Nucleus accumbens (tissue), 56 donors: ENCODE measurements at places on chromosomes 12 and 14.

GRCh38 chr12:53378724-53379388 is 1.1 kb upstream of the SP1 start:
- no peak for DNase-seq

DNA sequence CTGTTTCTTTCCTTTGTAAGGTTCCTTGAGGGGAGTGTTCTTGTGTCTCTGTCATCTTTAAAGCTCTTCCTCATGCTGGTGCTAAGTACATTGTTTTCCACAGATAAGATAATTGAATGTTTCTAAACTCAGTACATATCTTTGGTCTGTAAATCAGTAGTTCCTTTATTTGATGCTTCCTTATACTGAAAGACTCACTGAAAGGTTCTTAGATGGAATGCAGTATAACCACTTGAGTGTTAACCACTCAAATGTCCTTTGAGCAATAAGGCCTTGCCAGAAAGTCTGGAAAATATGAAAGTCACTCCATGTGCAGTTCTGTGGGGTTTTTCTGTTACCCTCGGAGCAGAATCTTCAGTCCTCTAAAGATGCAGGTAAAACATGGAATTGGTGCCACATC is 23.0 kb upstream of the RNU6-8 start:
- no peak for DNase-seq

GRCh38 chr12:132133952-132134652 is 10.0 kb downstream of the DDX51 start:
- no peak for DNase-seq

DNA sequence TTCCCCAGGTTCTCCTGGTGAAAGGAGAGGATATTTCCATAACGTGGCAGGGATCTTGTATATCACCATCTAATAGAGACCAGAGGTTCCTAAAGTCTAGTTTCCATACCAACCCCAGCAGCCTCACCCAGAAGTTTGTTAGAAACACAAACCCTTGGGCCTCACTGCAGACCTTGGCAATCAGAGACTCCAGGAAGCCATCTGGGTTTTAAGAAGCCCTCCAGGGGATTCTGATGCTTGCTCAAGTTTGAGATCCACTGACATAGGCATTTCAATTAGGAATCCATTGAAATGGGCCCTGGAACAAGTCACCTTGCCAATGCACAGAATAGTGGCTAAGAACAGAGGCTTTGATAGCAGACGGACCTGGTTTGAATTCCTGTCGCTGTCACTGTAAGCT is 2.2 kb upstream of the CMKLR1 start:
- no peak for DNase-seq

- no peak for DNase-seq
These were observed 622.9 kb downstream of the RPS29 start for GRCh38 chr14:48963231-48963790.

DNA sequence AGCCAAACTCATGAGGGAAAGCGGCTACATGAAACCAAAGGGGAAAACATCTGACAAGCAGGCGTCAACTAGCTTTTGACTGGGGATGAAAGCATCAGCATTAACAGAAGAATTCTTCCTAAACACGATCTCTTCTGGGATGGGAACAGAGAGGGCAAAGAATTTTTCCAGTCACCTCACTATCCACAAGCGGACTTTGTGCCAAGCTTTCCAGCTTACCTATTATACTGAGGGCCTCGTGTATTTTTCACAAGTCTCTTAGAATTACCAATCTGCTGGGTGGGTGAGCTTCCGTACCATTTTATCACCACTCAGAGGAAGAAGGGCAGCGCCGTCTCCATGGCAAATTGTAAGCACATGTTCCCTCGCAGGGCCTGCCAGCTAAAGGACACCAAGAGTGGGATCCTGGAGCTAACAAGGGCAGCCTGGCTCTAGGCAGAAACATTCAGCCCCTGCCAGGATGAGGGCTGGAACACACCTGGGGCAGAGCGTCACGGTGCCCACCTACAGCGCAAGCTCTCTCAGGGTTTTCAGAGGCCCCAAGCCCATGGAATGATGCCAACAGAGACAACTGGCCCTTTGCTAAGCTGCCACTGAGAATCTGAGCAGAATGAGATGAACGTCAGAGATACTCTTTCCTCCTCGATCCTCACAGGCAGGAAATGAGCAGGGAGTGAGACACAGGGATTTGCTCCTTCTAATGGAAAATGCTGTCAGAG is 74.6 kb downstream of the CHGA start:
- DNase-seq, result no peak

- DNase-seq, result no peak
These were observed 1.4 kb upstream of the MAP4K5 start for GRCh38 chr14:50533806-50534205.

GRCh38 chr12:52217223-52217622 is 15.8 kb upstream of the KRT7 start:
- no peak for DNase-seq

DNA sequence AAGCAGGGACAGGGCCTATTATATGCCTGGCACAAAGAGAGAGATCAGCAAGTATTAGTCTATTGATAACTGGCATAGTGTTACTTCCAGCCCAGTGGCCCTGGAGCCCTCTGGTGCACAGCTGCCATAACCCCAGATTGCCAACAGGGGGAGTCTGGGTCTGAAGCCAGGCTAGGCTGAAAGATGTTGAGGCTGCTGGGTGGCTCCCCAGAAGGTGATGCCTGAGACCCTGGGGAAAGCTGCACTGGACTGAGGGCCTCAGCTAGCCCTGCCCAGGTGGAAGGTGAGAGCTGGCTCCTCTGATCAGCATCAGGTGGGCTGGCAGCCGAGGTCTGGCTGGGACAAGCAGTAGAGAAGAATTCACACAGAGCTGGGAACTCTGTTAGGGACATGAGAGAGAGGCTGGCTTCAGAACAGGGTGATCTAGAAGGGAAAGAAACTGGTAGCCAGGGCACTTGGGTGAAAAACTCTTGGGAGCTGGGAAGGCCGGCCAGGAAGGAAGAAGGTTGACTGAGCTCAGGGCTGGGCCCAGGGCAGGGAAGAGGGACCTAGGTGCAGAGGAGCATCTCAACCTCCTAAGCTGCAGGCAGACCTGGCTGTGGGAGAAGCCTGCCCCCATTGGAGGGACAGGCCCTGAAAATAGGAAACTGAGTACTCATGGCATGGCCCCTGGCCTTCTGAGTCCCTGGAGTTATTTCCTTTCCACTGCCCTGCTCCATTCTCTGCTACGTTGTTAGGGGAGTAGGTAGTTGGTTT is 3.9 kb downstream of the GZMH start:
- DNase-seq, result no peak

DNA sequence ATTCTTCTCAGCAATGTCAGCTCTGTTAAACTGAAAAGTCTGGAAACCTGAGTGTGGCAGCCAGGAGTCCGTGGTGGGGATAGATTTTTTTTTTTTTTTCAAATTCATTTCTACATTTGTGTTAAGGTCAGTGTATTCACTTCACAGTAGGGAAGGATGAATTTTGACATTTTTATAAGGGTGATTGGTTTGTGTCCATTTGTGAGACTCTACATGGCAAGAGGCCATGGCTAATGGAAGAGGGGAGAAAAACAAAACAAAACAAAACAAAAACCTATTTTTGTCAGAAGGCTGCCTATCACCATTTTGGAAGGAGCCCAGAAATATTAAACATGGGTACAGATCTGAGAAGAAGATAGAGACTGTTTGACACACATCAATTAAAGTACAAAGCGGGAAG is 176.1 kb downstream of the RMST start:
- no peak for DNase-seq

GRCh38 chr12:116018282-116018681 is 259.2 kb downstream of the MED13L start:
- no peak for DNase-seq

- DNase-seq, result no peak
These were observed 88.6 kb upstream of the DCN start for GRCh38 chr12:91271185-91271584.

DNA sequence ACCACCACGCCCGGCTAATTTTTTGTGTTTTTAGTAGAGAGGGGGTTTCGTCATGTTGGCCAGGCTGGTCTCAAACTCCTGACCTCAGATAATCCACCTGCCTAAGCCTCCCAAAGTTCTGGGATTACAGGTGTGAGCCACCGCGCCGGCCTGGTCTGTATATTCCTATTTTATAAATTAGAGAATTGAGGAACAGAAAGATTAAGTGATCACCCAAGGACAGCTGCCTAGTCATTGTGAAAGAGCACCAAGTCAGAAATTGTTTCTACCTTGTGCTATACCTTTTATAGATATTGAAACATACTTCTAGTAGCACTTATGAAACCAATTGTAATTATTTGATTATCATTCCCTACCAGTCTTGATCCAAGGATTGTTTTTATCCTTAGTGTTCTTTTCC is 1.9 kb downstream of the KNTC1 start:
- DNase-seq, result no peak

GRCh38 chr12:29155079-29155478 is 6.0 kb downstream of the FAR2 start:
- DNase-seq, result no peak

GRCh38 chr12:20274008-20274407 is 94.3 kb upstream of the PDE3A start:
- DNase-seq, result no peak

GRCh38 chr14:70320294-70320693 is 39.2 kb downstream of the COX16 start:
- no peak for DNase-seq

DNA sequence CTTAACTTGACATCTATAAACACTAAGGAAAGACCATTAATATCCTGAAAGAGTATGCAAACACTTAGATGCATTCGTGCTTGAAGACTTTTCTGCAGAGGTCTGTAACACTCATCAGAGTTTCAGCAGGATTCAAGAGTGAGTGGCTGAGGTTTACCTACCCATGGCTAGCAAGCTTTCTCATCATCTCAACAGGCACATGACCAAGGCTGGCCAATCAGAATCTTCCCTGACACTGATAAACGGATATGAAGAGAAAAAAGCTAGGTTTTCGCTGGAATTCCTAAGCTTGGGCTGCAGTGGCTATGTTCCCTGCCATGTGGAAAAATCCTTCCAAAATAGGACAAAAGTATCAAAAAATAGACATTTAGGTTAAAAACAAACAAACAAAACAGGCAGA is 162.1 kb upstream of the USP15 start:
- DNase-seq, result no peak

- DNase-seq, result no peak
These were observed 36.0 kb downstream of the PTPN21 start for GRCh38 chr14:88518592-88519512.

GRCh38 chr12:110550981-110551380 is 32.1 kb downstream of the PPTC7 start:
- no peak for DNase-seq
